ENCODE measurements at places on chromosomes 5 and 9.
A peak's percentile ranks its signal among the peaks of the same experiment; 100 is the strongest.

DNA sequence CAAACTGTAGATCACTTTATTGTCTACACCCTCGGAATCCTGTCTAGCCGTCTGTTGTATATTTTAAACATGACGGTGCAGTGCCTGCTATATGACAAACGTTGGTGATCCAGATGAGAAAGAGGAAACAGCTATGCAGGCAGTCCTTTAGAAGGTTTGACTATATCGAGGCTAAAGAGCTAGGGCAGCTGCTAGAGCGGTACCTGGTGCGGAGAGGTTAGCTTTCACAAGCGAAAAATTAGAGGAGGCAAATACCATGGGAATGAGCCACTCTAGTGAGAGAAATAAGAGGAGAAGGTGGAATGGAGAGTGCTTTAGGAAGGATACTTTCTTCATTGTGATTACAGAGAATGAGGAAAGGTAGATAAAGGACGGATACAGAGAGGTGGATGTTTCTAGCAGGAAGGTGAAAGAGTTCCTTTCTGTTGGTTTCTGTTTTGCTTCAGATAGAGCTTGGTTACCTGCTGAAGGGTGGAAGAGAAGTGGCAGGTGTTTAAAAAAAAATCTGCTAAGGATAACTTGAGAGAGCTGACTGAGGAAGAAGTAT, 959 bp upstream of the FBXL17 start:
- DNase-seq = peak; percentile 62

- DNase-seq = no peak
Observed at GRCh38 chr5:164532235-164532900, 1026.9 kb downstream of the MAT2B start.

DNA sequence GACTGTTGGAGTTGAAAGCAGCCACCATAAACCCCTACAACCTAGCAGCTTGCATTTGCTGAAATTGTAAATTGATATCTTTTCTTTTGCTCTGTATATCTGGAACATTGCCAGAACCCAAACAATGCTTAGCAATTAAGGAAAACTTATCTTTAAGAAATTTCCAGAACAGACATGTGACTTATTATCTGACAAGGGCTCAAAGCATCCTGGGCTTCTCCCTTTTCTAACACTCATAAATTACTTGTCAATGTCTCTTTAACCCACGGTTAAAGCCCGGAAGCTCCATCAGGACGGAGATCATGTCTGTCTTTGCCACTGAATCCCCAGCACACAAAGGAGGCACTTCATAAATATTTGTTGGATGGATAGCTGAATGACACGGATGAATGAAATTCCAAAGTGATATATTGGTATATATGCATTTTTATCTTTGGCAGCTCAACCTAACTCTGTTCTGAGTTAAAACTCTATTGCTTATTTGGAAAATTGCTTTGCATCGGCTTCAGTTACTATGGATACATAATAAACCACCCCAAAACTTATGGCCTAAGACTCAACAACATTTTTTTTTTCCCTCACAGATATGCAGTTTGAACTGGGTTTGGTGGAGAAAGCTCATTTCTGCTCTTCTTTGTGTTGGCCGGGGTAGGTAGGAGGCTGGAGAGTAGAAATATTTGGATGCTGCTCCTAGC, 103.1 kb upstream of the CLINT1 start:
- DNase-seq = no peak

DNA sequence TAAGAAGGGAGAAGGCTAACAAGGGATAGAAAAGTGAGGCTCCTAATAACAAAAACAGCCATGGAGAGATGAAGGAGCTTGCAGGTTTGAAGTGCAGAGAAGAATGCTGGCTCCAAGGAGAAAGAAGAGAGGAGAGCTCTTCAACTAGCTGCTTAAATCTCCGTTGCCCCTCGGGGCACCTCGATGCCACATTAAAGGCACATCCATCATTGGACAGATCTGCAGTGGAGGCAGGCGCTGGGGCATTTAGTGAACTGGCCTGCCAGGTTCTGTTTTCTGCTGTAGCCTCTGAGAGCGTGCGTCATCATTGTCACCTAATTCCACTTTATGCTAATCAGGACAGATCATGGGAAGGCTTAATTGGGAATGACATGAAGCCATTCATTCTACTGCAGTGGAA, 1426.2 kb upstream of the WWC1 start:
- DNase-seq = no peak

GRCh38 chr9:129641750-129642585, at the start of gene ASB6:
TSS of gene ASB6 (minus strand) at chr9:129642151. CDS start at chr9:129641999, 152 bp downstream.
- peak; percentile 95 for DNase-seq

DNA sequence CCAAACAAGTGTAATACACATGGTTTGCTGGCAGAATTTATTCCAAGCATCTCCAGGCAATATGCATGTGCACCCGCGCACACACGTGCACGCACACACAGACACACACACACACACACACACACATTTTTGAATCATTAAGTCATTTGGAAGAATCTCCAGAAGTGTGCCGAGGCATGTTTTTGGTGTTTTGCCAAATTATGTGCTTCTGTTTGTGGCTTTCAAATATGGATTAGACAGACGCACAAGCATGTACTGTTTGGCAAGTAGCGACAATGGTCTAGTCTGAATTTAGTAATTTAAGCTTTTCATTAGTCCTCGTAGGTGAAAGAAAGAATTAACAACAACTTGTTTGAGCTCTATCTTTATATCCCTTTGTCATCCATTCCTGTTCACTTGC, 36.7 kb downstream of the NFIB start:
- no peak for DNase-seq

GRCh38 chr5:54457094-54457862, 1.8 kb downstream of the HSPB3 start:
- DNase-seq = no peak

DNA sequence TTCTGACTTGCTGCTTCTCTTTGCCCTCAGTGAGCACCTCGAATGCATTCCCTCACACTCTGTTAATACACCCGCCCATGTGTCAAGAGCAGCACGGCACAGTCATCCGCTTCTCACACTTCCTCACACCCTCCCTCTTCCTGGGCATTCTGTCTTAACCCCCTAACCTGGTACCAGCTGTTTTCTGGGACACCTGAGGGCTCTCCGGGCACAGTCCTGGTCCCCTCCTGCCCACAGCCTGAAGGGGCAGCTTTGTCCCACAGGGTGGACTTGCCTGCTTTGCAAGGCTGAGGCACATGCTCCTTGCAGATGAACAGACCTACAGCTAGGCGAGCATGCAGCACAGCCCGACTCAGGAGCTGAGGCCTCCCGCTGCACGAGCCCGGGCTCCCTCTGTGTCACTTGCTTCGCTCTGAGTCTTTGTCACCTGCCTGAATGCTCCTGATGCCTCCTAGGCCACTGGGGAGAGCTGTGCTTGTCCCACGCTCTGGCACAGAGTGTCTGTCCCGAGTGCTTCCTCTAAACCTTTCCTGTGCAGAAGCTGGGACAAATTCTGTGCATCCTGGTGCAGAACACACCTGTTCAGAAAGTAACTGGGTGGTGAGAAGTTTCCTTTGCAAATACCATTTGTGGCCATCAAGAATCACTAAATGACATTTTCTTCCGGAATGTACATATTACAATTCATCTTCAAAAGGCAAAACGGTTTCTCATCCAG, 47.8 kb downstream of the AHRR start:
- DNase-seq = no peak

DNA sequence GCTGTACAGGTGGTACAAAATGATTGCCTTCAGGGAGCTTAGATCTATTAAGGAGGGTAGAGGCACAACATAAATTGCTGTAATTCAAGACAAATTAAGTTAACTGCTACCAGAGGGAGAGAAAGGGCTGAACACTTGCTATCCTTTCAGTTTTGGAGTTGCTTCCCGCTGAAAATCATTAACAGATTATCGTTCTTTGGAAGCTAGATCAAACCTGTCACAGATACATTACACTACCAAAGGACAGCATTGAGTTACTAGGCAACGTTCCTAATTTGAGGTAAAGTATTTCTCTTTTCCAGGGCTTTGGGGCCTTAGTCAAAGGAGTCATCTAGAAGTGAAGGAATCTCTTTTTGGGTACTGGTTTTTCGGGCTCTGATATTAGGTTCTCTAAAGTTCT, 84.7 kb upstream of the DHFR start:
- DNase-seq = no peak

GRCh38 chr5:141778206-141778605, 96.2 kb upstream of the ARAP3 start:
- DNase-seq = no peak

GRCh38 chr9:127307802-127308201, 43.2 kb downstream of the GARNL3 start:
- DNase-seq = no peak

Measured in midbrain (tissue), 1 donor.